Stimulated activated CD4-positive, alpha-beta T cell treated with anti-CD3 and anti-CD28 coated beads, TNF-alpha, amount 100 ng/mL, for 4 hours (primary cell): ENCODE measurements at places on chromosomes 2 and 18.

DNA sequence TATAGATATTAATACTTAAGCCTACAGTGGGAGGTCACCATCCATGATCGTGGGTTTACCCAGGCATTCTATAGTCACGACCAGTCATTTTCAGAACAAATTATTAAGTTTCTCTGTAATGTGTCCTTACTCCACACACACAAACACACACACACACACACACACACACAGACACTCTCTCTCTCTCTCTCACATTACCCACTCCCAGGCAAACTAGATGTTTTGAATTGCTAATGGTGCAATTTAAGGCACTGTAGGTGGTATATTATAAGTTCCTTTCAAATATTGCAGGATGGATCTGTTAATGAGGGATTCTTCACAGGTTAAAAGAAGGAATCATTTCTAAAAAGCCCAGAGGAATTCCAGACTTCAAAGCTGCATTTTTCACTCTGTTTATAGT, 657.8 kb downstream of the MBD2 start:
- no peak for DNase-seq

DNA sequence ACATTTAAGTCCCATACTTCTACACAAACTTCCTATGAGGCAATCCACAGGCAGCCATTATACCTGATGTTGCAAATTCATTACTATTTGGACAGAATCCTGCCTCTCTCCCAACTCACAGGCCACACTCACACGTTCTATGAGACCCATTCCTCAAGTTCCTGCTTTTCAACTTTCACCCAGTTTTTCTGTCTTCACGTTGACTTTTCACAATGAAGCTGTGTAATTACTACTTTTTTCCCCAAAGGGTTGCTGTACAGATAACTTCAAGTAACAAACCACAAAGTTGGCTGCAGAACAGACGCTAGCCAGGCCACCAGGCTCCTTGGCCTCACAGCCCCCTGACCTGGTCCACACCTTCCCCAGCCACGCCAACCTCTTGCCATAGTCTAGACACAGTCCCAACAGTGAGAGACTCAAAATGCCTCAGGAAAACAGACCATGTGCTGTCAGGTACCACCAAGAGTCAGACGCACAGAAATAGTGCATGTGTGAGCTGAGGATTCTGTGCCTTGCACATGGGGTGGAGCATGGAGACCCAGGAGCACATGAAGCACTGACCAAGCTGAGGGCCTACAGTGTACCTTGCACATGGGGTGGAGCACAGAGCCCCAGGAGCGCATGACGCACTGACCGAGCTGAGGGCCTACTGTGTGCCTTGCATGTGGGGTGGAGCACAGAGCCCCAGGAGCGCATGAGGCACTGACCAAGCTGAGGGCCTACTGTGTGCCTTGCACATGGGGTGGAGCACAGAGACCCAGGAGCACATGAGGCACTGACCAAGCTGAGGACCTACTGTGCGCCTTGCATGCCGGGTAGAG, 61.0 kb downstream of the EIPR1 start:
- no peak for DNase-seq

DNA sequence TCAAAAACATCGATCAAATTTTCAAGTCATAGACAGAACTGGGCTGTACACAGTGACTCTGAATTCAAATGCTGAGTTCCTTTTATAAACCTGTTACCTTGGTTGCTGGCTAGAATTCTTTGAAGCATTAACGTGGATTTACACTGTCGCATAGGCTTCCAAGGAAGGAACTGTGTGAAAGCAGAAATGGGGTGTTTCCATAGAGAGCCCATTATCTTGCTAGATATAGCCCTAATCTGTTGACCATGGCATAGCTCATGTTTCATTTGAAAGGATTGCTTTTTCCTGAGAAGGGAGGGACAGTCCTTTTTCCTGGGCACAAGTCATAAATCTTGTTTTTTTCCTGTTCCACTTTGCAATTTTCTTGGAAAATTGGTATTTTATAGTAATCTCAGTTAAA, 73.8 kb upstream of the NEUROD1 start:
- no peak for DNase-seq

GRCh38 chr18:11304928-11305327, 155.6 kb upstream of the PIEZO2 start:
- no peak for DNase-seq

DNA sequence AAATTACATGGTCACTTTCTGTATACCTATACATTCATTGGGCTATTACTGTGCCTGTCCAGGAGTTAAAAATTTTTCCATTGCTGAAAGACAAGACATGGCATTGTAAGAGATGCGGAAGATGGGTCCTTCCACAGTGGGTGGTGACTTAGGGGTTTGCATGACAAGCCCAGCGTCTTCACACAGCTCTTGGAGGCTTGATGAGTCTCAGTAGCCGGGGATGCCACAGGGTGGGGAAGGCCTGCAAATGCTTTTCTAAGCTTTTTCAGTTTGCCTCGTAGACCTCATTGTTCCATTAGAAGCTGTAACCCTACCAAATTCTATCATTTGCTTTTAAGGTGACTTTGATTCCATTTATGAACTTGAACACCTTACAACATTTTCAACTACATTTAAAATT, 18.1 kb upstream of the MAPRE3 start:
- DNase-seq: no peak
